ENCODE measurements at places on chromosomes 2 and 18. TPM values are rescaled to one million over a fixed set of nuclear protein-coding genes. Genes with fewer than 3 reads are reported as not detected.
A peak's percentile ranks its signal among the peaks of the same experiment; 100 is the strongest.

GRCh38 chr18:36650906-36651305, 177.9 kb downstream of the TPGS2 start:
- no peak for DNase-seq
- H3K4me3 ChIP-seq: no peak overlapping the region
- no peak overlapping the region for H3K27ac ChIP-seq
- H3K4me1 ChIP-seq: peaks cover 18% of the 10 kb centered on the region

- no peaks in the 10 kb centered on the region for H3K4me1 ChIP-seq
- DNase-seq: no peak
- H3K36me3 ChIP-seq: no peaks in the 10 kb centered on the region
- H3K27me3 ChIP-seq: no peaks in the 10 kb centered on the region
- no peak overlapping the region for H3K4me3 ChIP-seq
- no peak overlapping the region for H3K27ac ChIP-seq
These were observed 232.4 kb upstream of the HNRNPA3 start for GRCh38 chr2:176979981-176980710.

DNA sequence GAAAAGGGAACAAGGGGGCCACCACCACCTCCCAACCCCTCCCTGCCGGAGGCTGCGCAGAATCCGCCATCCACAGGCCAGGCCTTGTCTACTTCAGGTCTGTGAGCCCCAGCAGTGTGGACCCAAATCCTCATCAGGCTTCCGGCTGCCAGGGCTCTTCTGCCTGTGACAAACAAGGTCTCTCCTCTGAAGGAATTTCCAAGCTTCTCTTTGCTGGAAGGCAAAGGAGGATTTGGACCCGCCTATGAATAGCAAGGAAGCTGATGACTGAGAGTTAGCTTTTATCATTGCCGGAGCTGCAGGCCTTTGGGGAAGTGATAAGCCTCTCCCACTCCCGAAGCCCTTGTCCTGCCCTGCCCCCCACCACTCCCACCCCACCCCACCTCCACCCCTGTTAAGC, 93.7 kb upstream of the SH3BP4 start:
- no peak for DNase-seq
- H3K27ac ChIP-seq: peak overlapping the region; percentile 62
- H3K4me1 ChIP-seq: peaks cover 24% of the 10 kb centered on the region
- no peaks in the 10 kb centered on the region for H3K36me3 ChIP-seq

DNA sequence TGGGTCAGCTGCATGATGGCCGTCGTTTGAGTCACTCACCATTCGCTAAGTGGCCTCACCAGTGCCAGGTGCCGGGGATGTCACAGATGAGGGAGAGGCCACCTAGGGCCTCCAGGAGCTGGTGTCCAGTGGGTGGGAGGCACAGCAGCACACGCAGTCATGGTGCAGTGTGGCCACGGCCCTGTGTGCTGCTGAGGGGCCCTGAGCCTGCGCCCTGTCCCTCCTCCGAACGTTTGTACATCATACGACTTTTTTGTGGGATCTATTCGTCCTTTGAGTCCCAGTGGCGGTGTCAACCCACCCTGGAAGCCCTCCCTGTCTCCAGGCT, 30.1 kb upstream of the ODC1 start:
- H3K36me3 ChIP-seq: no peaks in the 10 kb centered on the region
- H3K27ac ChIP-seq: no peak overlapping the region
- H3K4me1 ChIP-seq: no peaks in the 10 kb centered on the region
- H3K27me3 ChIP-seq: peaks cover 31% of the 10 kb centered on the region
- no peak for DNase-seq
- H3K4me3 ChIP-seq: no peak overlapping the region

GRCh38 chr18:8990276-8991031, 112.0 kb upstream of the NDUFV2 start:
- peaks cover 22% of the 10 kb centered on the region for H3K27me3 ChIP-seq
- H3K4me3 ChIP-seq: no peak overlapping the region
- H3K4me1 ChIP-seq: no peaks in the 10 kb centered on the region
- H3K27ac ChIP-seq: no peak overlapping the region
- no peaks in the 10 kb centered on the region for H3K36me3 ChIP-seq

GRCh38 chr2:118582058-118582457, 265.4 kb downstream of the EN1 start:
- no peak overlapping the region for H3K27ac ChIP-seq
- H3K27me3 ChIP-seq: no peaks in the 10 kb centered on the region
- no peak overlapping the region for H3K4me3 ChIP-seq
- no peak for DNase-seq
- peaks cover 24% of the 10 kb centered on the region for H3K4me1 ChIP-seq
- H3K36me3 ChIP-seq: no peaks in the 10 kb centered on the region

DNA sequence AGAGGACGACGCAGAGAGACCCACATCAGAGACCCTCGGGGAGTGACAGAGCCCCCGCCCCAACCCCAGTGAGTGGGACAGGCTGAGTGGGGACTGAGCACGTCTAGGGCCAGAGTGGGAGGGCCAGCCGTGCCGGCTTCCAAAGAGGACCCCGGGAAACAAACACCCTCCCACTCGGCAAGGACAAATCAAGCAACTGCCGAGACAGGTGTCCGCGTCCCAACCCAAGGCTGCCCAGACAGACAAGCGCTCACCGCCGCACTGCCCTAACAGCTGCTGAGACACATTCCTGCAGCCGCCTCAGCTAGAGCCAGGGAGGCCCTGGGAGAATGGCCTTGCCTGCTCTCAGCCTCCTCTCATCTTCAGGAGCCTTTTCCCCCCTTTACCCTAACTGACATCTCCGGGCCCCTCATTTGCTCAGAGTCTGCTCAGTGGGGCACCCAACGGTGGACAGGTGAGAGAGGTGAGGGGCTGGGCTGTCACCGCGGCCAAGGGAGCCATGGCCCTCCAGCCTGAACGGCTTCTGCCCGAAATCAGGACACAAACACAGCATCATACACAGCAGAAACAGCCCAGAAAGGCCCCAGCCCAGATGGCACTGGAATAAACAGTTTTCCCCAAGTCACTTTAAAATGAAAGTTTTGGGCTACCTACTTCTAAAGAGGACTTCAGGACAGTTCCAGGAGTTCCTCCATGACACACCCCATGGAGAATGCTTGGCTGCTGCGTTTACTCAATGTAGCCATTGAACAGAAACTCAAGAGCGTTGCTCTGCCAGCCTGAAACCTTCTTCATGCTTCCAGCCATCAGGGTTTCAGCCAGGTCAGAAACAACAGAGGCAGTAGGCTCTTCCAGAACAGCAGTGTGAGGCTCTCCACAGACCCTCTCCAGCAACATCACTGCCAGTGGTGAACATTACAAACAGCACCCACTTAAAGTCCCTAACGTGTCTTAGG, 23.6 kb downstream of the SLC66A2 start:
- no peak for DNase-seq
- no peaks in the 10 kb centered on the region for H3K4me1 ChIP-seq
- H3K36me3 ChIP-seq: no peaks in the 10 kb centered on the region
- no peaks in the 10 kb centered on the region for H3K27me3 ChIP-seq

GRCh38 chr18:32930695-32931301, 158.0 kb upstream of the KLHL14 start:
- no peaks in the 10 kb centered on the region for H3K36me3 ChIP-seq
- H3K4me3 ChIP-seq: no peak overlapping the region
- no peaks in the 10 kb centered on the region for H3K27me3 ChIP-seq
- no peak overlapping the region for H3K27ac ChIP-seq

DNA sequence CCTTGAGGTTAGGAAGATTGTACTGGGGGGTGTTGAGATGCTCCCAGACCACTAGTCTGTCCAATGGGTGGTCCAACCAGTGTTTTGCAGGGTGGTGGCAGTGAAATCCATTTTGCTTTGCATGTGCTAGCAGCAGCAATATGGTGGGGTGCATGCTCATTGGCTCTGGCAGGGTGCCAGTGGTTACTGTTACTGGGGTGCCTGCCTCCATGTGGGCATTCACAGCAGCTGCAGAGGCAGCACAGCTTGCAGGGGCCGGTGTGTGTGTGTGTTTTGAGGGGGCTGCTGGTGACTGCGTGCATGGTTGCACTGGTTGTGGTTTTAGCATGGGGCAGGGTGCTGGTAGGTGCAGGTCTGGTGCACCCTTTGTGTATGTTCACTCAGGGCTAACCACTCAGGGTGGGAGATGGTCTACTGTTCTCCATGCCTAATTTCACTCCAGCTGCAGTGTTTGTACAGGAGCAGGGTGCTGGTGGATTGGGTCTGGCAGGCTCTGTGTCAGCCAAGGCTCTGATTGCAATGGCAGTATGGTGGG, 265.4 kb downstream of the NUP35 start:
- H3K4me3 ChIP-seq: no peak overlapping the region
- no peak for DNase-seq
- H3K27me3 ChIP-seq: no peaks in the 10 kb centered on the region

- no peak overlapping the region for H3K27ac ChIP-seq
- H3K36me3 ChIP-seq: no peaks in the 10 kb centered on the region
- peak; percentile 39 for DNase-seq
- no peak overlapping the region for H3K4me3 ChIP-seq
These were observed 160.9 kb downstream of the ZEB2 start for GRCh38 chr2:144358979-144359541.

GRCh38 chr2:21452263-21452662, 328.5 kb downstream of the TDRD15 start:
- no peaks in the 10 kb centered on the region for H3K36me3 ChIP-seq
- DNase-seq: no peak
- no peaks in the 10 kb centered on the region for H3K4me1 ChIP-seq
- H3K4me3 ChIP-seq: no peak overlapping the region
- no peaks in the 10 kb centered on the region for H3K27me3 ChIP-seq
- H3K27ac ChIP-seq: no peak overlapping the region

DNA sequence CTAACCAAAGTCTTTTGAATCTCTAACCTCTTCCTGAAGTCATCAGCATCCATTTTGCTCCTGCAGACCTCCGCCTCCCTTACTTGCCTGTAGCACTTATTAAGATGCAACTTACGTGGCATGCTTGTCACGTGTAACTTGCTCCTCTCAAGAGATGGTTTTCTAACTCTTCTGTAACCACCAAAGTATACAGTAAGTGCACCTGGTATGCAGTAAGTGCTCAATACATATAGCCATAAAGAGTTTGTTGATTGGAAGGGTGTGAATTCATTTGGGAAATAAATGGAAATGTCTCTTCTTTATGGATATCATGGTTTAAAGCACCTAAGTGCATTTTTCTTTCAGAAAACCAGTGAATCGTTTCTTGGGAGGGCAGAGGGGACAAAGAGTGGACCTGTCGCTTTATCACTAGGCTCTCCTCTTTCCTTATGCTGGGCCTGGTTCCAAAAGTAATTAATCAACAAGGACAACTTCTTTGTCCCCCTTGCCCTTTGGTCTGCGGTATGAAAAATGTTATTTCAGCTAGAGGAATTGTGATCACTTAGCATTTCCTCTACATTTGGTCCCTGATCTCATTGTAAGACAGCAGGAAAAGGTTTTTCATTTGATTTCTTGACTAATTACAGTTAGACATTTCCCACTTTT, 370.0 kb upstream of the SPRED2 start:
- DNase-seq: no peak
- H3K4me1 ChIP-seq: no peaks in the 10 kb centered on the region
- H3K36me3 ChIP-seq: no peaks in the 10 kb centered on the region
- H3K27me3 ChIP-seq: no peaks in the 10 kb centered on the region
- no peak overlapping the region for H3K27ac ChIP-seq

- no peak overlapping the region for H3K27ac ChIP-seq
- H3K4me3 ChIP-seq: no peak overlapping the region
- H3K27me3 ChIP-seq: peaks cover 22% of the 10 kb centered on the region
- no peaks in the 10 kb centered on the region for H3K4me1 ChIP-seq
These were observed 16.9 kb upstream of the CYBRD1 start for GRCh38 chr2:171505374-171505773.

DNA sequence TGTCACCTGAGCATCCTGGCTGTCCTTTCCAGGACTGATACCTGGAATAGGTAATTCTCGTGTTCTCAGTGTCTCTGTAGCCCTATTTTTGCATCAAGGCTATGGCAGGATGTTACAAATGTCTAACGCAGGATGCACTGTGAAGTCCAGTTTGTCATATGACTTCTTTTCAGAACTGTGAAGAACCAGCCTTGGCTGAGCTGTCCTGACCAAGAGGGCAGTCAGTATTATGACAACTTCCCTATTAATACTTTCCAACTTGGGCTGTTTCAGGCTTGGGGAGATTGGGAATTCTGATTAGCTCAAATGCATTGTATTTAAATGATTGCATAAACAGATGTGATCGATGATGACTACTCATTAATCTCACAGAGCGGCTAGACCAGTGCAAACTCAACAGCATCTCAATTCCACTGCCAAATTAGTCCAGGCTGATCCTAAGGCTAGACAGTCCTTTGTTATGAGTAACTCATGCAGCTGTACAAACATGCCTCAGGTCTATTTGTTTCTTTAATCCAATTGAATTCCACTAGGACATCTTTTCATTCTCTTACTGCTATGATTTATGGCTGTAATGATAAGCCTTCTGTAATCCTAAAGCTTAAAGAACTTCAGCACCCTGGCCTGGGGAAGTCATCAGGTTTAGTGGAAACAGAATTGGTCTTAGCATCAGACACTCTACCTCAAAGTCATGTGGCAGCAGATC, 331.6 kb downstream of the KCNS3 start:
- H3K27ac ChIP-seq: no peak overlapping the region
- peaks cover 3% of the 10 kb centered on the region for H3K4me1 ChIP-seq
- H3K4me3 ChIP-seq: no peak overlapping the region
- peak; percentile 25 for DNase-seq

DNA sequence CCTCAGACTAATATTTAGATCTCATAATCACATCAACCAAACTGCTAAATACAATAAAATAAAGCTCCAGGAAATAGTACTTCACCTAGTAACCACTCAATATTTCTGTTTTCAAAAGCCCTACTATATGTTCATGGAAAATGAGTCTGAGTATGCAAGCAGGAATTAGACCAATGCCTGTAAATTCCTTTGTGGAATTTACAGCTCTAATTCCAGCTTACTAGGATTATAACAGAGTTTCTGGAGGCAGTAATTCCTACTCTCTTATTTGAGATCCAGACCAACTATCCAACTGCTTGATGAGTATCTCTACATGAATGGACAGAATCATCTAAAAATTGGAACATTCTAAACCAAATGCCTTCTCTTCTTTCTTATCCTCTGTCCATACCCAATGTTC, 11.6 kb downstream of the CDKL4 start:
- H3K27me3 ChIP-seq: no peaks in the 10 kb centered on the region
- DNase-seq: no peak
- peaks cover 5% of the 10 kb centered on the region for H3K4me1 ChIP-seq

- DNase-seq: no peak
- H3K27ac ChIP-seq: no peak overlapping the region
- H3K36me3 ChIP-seq: no peaks in the 10 kb centered on the region
- peaks cover 69% of the 10 kb centered on the region for H3K27me3 ChIP-seq
These were observed 1.2 kb downstream of the SATB2 start for GRCh38 chr2:199456383-199457146.

DNA sequence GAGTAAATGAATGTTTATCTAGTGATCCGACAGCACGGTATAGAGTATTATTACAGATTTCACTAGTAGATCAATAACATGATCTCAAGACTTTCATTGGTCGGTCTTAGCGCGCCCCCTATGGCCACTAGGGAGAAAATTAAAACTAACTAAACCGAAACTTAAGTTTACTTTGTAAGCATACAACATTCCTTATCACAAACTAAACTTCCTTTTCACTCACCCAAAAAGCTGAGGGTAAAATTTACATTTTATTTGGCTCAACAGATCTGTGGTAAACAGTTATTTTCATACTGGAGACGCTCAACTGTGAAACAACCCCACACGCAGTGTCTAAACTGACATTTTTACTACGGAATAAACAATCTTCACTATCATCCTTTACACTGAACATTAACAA, 215.6 kb upstream of the MAP2 start:
- no peak overlapping the region for H3K4me3 ChIP-seq
- H3K27ac ChIP-seq: no peak overlapping the region
- no peaks in the 10 kb centered on the region for H3K36me3 ChIP-seq

The TMEM163 gene
- 45.8 TPM for total RNA-seq

The MAL gene
- total RNA-seq: 0.49 TPM

The CYBRD1 gene
- total RNA-seq: 0.95 TPM

The SCYGR4 gene
- not detected for total RNA-seq

The MFSD2B gene
- 0.69 TPM for total RNA-seq

The LRRC30 gene
- total RNA-seq: not detected

The NEB gene
- 2.4 TPM for total RNA-seq
